ENCODE measurements at places on chromosomes 3 and 15. TPM values are rescaled to one million over a fixed set of nuclear protein-coding genes. Genes with fewer than 3 reads are reported as not detected.

The GNAT1 gene
- total RNA-seq, result 0.59 TPM

The GPR27 gene
- total RNA-seq, result 0.80 TPM

GRCh38 chr15:51368751-51369450 is 27.4 kb downstream of the GLDN start:
- no peak for DNase-seq

DNA sequence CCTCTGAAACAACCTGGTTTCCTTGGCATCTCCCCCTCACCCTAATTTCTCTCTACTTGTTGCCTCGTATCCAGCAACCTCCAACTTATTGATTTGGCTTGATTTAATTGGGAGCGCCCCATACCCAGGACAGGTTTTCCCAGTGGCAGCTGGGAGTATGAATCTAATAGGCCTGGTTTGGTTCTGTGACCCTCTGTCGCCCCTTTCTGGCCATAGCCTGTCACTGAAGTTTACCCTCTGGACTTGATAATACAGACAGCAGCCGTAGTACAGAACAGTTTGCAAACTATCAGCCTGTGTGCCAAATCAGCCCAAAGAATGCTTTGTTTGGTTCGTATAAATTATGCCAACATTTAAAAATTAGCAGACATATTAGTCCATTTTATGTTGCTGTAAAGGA is 525.1 kb upstream of the GOLIM4 start:
- DNase-seq, result peak; percentile 67

GRCh38 chr3:53616321-53616720 is 121.9 kb downstream of the CACNA1D start:
- no peak for DNase-seq
